ENCODE measurements at places on chromosomes 16 and 17.

GRCh38 chr17:77424585-77425344 is 284.0 kb downstream of the SEC14L1 start:
- no peak for DNase-seq

DNA sequence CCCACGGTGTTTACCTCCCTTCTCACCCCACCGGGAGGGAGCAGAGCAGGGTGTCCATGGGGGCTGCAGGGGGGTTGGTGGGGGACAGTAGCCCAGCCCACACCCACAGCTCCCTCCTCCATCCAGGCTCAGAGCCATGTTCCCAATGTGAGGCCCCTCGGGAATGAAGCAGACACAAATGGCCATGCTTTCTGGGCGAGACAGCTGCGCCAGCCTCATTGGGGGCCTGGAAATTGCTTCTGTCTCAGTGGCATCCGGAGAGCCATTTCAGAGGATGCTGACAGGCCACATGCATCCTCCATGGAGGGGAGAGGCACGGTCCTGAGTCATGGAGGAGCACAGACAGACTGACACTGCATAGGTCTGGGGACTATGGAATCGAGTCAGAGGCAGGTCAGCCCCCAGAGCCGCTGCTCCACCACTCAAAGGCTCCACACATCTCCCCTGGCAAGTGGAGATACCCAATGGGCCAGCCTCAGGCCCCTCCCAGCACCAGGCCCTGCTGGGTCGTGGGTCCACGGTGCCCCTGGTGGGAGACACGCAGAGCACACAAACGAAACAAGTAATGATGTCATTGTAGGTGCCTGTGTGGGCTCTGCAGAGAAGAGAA is 59.6 kb upstream of the ENPP7 start:
- DNase-seq: no peak

DNA sequence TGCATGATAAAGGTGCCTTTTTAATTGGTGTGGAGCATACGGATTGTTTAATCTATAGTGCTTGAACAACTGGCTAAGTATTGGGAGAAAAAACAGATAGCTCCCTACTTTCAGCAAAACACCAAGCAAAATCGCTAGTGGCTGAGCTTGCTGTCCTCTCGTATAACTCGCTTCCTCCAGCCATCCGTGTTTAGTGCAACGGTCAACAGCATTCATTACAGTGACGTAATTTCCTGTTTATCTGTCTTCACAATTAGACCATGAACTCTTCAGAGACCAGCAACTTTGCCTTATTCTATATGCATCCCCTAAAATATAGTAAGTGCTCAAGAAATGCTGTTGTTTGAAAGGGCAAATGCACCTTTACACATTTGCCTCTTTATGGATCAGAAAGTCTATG is 511.9 kb downstream of the HAPSTR1 start:
- no peak for DNase-seq

GRCh38 chr16:14629612-14629918 is 495 bp downstream of the PARN start:
- no peak for DNase-seq

DNA sequence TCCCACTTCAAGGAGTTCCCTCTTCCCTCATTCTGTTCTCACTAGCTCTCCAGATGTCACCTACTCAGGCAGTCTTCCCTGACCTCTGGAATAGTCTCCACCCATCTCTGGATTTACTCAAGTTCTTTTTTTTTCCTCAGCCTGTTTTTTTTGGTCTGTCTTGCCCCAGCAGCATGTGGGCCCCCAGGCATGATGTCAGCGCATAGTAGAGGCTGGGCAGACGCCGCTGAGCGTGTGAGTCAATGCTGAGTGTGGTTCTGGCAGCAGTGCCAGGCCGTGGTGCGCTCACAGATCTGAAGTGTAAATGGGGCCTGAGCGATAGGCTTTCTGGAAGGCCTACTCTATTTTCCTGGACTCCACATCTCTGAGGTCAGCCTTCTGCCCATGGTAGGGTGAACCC is 2.7 kb upstream of the KCNJ18 start:
- no peak for DNase-seq

DNA sequence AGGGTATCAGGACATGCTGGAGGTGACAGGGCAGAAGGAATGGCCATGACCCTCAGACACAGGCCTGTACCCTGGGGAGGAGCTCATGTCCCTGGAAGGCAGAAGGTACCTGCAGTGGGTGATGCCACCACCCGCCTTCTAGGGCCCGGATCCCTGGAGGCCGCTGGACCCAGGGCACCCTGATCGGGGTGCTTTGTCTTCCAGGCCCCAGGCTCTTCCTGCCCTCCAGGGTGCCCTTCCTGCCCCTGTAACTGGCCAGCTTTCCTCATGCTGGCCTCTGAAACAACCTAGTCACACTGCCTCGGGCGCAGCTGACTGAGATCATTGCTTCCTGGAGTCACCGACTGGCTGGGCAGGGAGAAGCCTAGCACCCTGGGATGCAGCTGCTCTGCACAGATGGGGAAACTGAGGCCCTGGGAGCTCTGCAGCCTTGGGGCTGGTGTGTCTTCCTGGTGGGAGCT is 5.8 kb downstream of the ADCY7 start:
- DNase-seq: no peak

DNA sequence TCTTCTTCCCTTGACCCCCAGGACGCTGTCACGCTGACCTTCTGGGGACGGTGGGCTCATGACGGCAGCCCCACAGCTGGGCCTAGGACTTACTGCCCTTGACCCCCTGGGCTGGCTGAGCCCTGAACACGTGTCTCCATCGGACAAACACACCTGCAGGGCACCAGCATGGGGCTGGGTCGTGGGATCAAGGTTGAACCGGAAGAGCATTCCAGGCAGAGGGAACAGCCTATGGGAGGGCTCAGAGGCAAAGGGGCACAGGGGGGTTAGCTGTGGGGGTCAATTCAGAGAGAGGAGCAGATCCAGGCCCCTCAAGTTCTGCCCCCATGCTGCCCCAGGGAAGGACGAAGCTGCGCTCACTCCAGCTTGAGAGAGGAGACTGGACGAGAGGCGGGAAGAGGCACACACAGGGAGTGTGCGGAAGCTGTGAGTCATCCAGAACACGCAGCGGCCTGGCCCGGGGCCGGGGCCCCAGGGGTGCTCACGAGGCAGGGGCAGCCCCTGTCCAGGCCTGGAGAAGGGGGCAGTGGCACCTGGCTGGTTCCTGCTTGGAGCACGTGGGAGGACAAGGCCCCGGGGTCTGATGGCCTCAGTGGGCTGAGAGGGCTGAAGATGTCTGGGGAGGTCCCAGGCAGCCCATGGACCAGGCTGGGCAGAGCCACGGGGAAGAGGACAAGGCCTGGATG is 9.9 kb downstream of the SSTR5 start:
- no peak for DNase-seq

GRCh38 chr17:76421044-76421407 is 31.9 kb downstream of the UBE2O start:
- DNase-seq: no peak

GRCh38 chr17:41555105-41555887 is 16.6 kb downstream of the KRT9 start:
- no peak for DNase-seq

DNA sequence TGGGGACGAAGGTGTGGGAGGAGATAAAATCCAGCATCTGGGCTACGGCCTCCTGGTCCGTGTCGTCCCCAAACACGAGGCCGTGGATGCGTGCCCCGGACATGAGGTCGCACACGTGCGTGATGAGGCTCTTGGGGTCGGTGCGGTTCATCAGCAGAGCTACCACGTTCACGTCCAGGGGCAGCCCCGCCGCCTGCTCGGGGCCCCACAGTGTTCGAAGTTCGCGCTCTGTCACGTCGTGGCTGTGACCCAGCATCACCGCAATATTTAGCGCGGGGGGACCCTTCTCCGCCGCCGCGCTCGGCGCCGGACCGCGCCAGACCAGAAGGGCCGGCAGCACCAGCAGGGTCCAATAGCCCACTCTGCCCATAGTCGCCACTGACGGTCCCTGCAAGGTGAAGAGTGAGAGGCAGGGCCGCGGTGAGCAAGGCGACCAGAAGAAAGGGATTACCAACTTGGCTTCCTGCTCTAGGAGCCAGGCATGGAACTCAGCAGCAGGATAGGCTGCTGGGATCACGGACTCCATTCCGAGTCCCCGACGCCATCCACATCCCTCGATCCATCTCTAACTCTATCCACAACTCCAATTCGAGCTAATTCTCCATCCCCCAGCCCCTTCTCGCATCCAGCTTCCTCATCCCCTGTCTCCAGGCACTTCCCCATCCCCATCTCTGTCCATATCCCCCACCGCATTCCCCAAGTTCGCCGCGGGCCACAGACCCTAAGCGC is 2.0 kb downstream of the GRIN2A start:
- no peak for DNase-seq

DNA sequence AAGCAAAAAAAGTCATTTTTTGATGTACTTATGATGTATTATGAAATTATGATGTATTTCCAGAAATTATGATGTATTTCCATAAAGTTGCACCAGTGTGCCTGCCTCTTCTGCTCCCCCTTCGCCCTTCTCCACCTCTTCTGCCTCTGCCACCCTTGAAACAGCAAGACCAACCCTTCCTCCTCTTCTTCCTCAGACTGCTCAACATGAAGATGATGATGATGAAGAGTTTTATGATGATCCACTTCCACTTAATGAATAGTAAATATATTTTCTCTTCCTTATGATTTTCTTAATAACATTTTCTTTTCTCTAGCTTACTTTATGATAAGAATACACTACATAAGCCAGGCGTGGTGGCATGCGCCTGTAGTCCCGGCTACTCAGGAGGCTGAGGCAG is 7.4 kb upstream of the ZNF785 start:
- DNase-seq: no peak

DNA sequence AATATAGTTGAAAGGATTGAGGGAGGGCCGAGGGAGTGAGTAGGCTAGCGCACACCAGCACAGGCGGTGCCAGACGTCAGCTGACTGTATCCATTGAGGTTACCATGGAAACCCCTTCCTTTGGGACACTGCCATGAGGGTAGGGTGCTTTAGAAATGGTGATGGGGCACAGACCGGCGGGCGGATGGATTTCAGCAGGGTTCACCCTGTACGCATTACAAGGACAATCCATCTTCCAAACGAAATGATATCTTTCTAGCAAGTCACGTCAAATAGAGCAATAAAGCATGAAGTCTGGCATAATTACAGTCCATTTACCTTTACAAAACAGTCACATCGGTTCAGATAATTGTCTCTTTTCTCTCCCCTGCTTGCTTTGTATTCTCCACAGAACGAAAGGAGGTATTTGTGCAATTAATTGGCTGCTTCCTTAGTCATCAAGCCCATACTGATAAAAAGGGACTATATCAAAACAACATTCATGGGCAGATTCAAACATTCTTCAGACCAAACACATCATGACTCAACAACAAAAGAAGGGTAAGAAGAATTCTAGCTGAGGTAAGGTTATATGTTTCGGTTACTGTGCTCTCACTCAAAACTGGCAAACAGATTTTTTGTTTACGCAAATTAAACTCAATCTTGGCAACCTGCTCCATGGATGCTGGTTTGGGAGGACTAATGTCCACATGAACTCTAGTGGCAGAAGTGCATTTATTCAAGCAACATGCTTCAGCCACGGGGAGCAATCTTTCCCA is 140.6 kb downstream of the CDK5R1 start:
- DNase-seq: peak; percentile 95

- DNase-seq: no peak
These were observed 133.6 kb downstream of the HS3ST3B1 start for GRCh38 chr17:14434506-14434905.

DNA sequence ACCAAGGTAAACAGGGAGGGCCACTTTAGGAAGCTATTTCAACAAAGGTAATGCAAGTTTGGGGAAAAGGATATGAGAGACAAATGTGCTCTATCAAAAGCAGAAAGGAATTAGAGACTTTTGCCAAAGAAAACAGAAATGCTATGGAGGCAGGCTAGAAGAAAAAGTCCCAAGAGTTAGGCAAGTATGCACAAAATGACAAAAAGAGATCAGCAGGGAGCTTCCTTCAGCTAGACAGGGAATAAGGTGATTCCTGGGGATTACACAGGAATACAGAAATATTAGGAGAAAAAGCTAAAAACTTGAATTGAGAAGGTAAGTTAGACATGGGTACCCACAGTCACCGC is 2.4 kb downstream of the FXR2 start:
- no peak for DNase-seq

- DNase-seq: peak; percentile 32
These were observed 5.9 kb upstream of the UBE2O start for GRCh38 chr17:76458580-76459490.

DNA sequence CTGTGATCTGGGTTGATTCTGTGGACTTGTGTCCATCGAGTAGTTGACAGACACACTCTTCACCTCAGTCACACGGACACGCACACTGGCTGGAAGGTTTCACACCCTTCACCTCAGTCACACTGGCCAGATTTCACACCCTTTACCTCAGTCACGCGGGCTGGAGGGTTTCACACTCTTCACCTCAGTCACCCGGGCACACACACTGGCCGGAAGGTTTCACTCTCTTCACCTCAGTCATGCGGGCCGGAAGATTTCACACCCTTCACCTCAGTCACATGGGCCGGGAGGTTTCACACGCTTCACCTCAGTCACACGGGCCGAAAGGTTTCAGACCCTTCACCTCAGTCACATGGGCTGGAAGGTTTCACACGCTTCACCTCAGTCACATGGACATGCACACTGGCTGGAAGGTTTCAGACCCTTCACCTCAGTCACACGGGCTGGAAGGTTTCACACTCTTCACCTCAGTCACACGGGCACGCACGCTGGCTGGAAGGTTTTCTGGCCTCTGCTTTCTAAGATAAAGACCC is 96.2 kb downstream of the PGS1 start:
- DNase-seq: no peak

DNA sequence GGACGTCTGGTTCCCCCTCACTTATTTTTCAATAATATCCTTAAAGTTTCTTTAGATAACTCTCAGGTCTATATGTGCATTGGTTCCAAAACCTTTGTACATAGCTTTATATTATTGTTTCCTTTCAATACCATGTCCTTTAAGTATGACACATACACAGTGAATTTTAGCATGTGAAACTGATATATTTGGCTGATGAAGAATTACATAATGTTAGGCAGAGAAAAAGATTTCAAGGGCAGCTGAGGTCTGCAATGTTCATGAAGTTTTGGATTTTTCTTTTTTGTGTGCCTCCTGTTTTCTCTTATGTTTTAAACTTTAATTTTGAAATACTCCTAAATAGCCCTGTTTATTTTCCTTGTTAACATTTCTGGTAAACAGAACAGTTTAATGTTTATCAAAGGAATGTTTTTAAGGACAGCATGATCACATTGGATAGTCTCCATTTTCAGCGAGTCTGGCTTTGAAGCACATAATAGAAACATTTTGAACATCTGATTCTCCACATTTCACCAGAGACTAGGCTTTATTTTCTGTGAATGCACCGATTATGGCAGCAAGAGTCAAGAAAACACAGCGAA is 32.9 kb upstream of the FBXO47 start:
- no peak for DNase-seq

- DNase-seq: peak; percentile 70
These were observed 26.3 kb downstream of the NFE2L1 start for GRCh38 chr17:48074322-48075081.

- peak; percentile 15 for DNase-seq
These were observed at the start of gene MMP2 for GRCh38 chr16:55478827-55479429. MMP2 (plus strand) TSS chr16:55479198; CDS start chr16:55479480, 282 bp downstream.

Data from COR-L47 (cell line).